K562 (cell line): ENCODE measurements at places on chromosomes 6 and 20. TPM values are rescaled to one million over a fixed set of nuclear protein-coding genes. Genes with fewer than 3 reads are reported as not detected.

OPRM1 gene
- total RNA-seq = not detected in 2 replicates

ADGRF1 gene
- total RNA-seq = 0.22 TPM in 1 of 2 replicates, not detected in the other

- H3K4me1 ChIP-seq = peaks cover 12% of the 10 kb centered on the region; the same call in 2 of the 3 replicates
- no peak for DNase-seq
- peaks cover 22% of the 10 kb centered on the region for H3K27me3 ChIP-seq
- H3K36me3 ChIP-seq = no peaks in the 10 kb centered on the region
Observed at GRCh38 chr6:35191889-35192288, 21.9 kb upstream of the SCUBE3 start.

DNA sequence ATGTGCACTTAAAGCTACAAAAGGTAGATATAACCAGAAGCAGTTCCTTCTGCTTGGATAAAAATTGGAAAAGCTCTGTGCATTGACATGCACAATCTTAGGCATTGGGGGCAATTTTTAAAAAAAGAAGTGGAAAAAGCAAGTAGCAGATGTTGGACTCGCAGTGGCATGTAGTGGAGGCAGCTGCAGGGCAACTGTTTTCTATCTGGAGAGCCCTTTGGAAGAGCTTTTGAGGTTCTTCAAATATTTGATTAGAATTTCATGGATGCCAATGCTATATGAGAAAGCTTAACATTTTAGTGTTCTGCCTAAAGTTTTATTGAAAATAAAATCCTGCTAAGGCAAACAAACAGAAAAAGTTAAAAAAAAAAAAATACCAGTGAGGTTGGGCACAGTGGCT lies 388.3 kb upstream of the RNF217 start:
- H3K36me3 ChIP-seq = no peaks in the 10 kb centered on the region
- no peaks in the 10 kb centered on the region for H3K4me1 ChIP-seq
- H3K4me3 ChIP-seq = no peak overlapping the region

EYS gene
- 0.13 TPM in 2 replicates for total RNA-seq

CYP24A1 gene
- total RNA-seq = not detected in 2 replicates

PTCRA gene
- total RNA-seq = not detected in 2 replicates

DNA sequence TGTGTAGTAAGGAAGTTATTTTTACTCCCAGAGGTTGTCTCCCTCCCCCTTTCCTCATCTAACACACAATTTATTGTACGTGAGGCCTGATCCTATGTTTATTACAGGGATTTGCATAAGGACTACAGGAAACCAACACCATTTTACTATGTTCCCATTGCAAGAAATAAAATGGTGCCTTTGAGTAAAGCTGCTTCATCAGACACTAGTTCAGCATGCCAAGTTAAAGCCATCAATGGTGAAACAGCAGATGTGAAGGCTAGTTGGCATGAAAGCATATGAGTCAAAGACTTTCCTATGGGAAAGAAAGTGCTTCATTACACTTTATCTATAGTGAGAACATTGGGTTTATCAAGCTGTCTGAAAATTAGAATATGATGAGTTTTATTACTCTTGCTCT lies 543.0 kb downstream of the GRIK2 start:
- no peaks in the 10 kb centered on the region for H3K27me3 ChIP-seq
- no peak for DNase-seq
- H3K27ac ChIP-seq = no peak overlapping the region
- no peaks in the 10 kb centered on the region for H3K36me3 ChIP-seq
- no peaks in the 10 kb centered on the region for H3K4me1 ChIP-seq
- no peak overlapping the region for H3K4me3 ChIP-seq

GRCh38 chr20:33790566-33790965 lies 20.6 kb upstream of the CHMP4B start:
- no peaks in the 10 kb centered on the region for H3K36me3 ChIP-seq
- peaks cover 19% of the 10 kb centered on the region for H3K4me1 ChIP-seq
- H3K4me3 ChIP-seq = no peak overlapping the region
- no peak for DNase-seq

NKAPL gene
- not detected in 2 replicates for total RNA-seq

MEP1A gene
- total RNA-seq = not detected in 2 replicates

PRDM13 gene
- total RNA-seq = not detected in 2 replicates

DPPA5 gene
- not detected in 2 replicates for total RNA-seq

POU5F1 gene
- total RNA-seq = 2.0 and 2.3 TPM in 2 replicates

NRSN1 gene
- total RNA-seq = not detected in 2 replicates

GRCh38 chr6:106666282-106667021 lies 37.1 kb downstream of the QRSL1 start:
- no peaks in the 10 kb centered on the region for H3K27me3 ChIP-seq
- no peak overlapping the region for H3K27ac ChIP-seq
- peaks cover 39% of the 10 kb centered on the region for H3K36me3 ChIP-seq
- no peak overlapping the region for H3K4me3 ChIP-seq
- DNase-seq = no peak
- no peaks in the 10 kb centered on the region for H3K4me1 ChIP-seq

OVOL2 gene
- total RNA-seq = not detected in 2 replicates

SPTLC3 gene
- total RNA-seq = not detected in 2 replicates

- DNase-seq = no peak
- H3K36me3 ChIP-seq = no peaks in the 10 kb centered on the region
- H3K27ac ChIP-seq = no peak overlapping the region
- H3K4me3 ChIP-seq = no peak overlapping the region
- H3K27me3 ChIP-seq = no peaks in the 10 kb centered on the region
Observed at GRCh38 chr20:51218603-51219002, 195.7 kb upstream of the KCNG1 start.

CFB gene
- 0.91 and 1.1 TPM in 2 replicates for total RNA-seq

DNA sequence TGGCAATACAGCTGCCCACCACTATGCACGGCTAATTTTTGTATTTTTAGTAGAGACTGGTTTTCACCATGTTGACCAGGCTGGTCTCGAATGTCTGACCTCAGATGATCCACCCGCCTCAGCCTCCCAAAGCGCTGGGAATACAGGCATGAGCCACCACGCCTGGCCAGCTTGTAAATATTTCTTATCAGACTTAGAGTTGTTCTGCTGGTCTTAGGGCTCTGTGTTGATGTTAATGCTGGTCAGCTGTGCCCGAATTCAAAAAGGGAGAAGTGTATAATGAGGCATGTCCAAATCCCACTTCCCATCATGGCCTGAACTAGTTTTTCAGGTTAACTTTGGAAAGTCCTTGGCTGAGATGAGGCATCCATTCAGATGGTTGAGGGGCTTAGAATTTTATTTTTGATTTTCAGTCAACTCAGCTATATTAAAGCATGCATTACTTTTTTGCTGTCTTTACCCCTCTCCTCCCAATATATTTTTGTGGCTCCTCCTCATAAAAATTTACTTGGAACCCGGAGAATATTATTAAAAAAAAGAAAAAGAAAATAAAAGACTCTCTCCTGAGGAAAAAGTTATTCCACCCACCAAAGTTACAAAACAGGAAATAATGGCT lies 47.7 kb downstream of the ADAT2 start:
- DNase-seq = no peak
- H3K4me3 ChIP-seq = no peak overlapping the region
- H3K27ac ChIP-seq = no peak overlapping the region
- H3K27me3 ChIP-seq = peaks cover 36% of the 10 kb centered on the region
- H3K36me3 ChIP-seq = no peaks in the 10 kb centered on the region

KIAA0408 gene
- total RNA-seq = 0.11 TPM in 1 of 2 replicates, not detected in the other

- peaks cover 17% of the 10 kb centered on the region for H3K27me3 ChIP-seq
- no peak overlapping the region for H3K27ac ChIP-seq
- no peaks in the 10 kb centered on the region for H3K4me1 ChIP-seq
- H3K36me3 ChIP-seq = no peaks in the 10 kb centered on the region
- H3K4me3 ChIP-seq = no peak overlapping the region
Observed at GRCh38 chr20:33917831-33918525, 75.7 kb upstream of the RALY start.

DNA sequence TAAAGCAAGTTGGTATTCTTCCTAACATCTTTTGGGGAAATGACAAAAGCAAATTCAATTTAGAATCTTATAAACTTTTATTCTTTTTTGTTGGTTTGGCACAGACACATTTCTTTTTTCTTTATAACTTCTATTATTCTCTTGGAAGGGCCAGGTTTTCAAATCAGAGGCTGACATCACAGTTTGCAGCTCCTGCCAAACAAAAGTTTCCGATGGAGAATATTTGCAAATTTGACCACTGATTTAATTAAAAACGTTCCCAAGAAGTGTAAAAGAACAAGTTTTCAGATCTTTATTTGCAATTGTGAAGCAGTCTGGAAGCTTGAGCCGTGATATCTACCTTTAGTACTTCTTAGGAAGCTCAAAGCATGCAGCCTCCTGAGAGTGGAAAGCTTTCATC lies 53.8 kb upstream of the CD83 start:
- H3K27ac ChIP-seq = no peak overlapping the region
- H3K36me3 ChIP-seq = no peaks in the 10 kb centered on the region
- no peak for DNase-seq
- no peaks in the 10 kb centered on the region; the same call in 2 of the 3 replicates for H3K27me3 ChIP-seq
- H3K4me1 ChIP-seq = no peaks in the 10 kb centered on the region
- H3K4me3 ChIP-seq = no peak overlapping the region

GRCh38 chr20:63017826-63018411 lies 11.2 kb upstream of the BHLHE23 start:
- H3K27me3 ChIP-seq = peaks cover 80% of the 10 kb centered on the region
- H3K36me3 ChIP-seq = no peaks in the 10 kb centered on the region

DNA sequence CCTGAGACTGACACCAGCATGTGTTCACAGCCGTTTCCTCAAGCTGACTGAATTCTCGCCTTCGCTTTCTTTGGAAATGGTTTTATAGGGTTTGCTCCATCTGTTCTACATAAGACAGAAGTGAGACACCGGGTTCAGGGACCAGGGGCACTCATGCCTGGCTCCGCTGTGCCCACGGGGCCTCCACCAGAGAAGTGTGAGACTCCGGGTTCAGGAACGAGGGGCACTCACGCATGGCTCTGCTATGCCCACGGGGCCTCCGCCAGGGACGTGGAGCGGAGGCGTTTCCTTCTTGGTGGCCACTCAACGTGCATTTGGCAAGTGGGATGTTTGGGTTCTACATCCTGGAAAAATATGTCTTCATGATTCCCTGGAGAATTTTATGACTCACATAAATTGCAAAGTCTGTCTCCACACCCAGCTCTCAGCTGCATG lies 106.6 kb downstream of the RNASET2 start:
- no peaks in the 10 kb centered on the region for H3K36me3 ChIP-seq
- H3K4me3 ChIP-seq = no peak overlapping the region
- peaks cover 21% of the 10 kb centered on the region for H3K4me1 ChIP-seq
- H3K27me3 ChIP-seq = 0 out of 3 replicates have a peak, but pooled peaks cover 2% of the 10 kb centered on the region
- no peak overlapping the region for H3K27ac ChIP-seq
- no peak for DNase-seq

- H3K27me3 ChIP-seq = no peaks in the 10 kb centered on the region; the same call in 1 of the 2 replicates
- no peak overlapping the region for H3K27ac ChIP-seq
- no peaks in the 10 kb centered on the region; the same call in 2 of the 3 replicates for H3K4me1 ChIP-seq
- no peak overlapping the region for H3K4me3 ChIP-seq
- no peak for DNase-seq
Observed at GRCh38 chr20:47221036-47221625, 135.4 kb downstream of the ZMYND8 start.

DNA sequence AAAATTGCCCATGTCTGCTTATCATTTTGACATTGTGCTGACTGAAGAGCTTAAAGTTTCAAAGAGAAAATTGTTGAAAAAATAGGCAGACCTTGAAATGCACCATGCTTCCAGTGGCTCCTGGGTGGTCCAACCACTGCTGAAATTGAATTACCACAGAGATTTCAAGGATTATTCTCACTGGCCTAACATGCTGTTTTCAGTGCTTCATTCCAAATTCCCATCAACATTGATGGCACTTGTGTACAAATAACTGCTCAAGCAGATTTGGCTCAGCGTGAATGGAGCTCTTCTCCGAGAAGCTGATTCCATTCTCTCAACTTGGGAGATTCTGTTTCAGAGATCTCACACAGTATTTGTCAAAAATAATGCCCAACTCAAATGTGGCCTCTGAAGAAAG lies 75.5 kb downstream of the LAMA4 start:
- H3K36me3 ChIP-seq = no peaks in the 10 kb centered on the region
- DNase-seq = no peak
- no peaks in the 10 kb centered on the region; the same call in 2 of the 3 replicates for H3K27me3 ChIP-seq
- no peak overlapping the region for H3K27ac ChIP-seq
- H3K4me1 ChIP-seq = no peaks in the 10 kb centered on the region

- peak overlapping the region; percentile 54 for H3K27ac ChIP-seq
- no peak for DNase-seq
- H3K4me3 ChIP-seq = no peak overlapping the region
- peaks cover 14% of the 10 kb centered on the region for H3K4me1 ChIP-seq
- no peaks in the 10 kb centered on the region for H3K27me3 ChIP-seq
- H3K36me3 ChIP-seq = no peaks in the 10 kb centered on the region
Observed at GRCh38 chr6:10313799-10314162, 101.1 kb downstream of the TFAP2A start.

GRCh38 chr6:156587751-156588301 lies 189.4 kb upstream of the ARID1B start:
- no peak overlapping the region for H3K27ac ChIP-seq
- H3K4me3 ChIP-seq = no peak overlapping the region
- H3K4me1 ChIP-seq = no peaks in the 10 kb centered on the region
- no peaks in the 10 kb centered on the region for H3K36me3 ChIP-seq
- H3K27me3 ChIP-seq = peaks cover 9% of the 10 kb centered on the region; the same call in 1 of the 3 replicates

DNA sequence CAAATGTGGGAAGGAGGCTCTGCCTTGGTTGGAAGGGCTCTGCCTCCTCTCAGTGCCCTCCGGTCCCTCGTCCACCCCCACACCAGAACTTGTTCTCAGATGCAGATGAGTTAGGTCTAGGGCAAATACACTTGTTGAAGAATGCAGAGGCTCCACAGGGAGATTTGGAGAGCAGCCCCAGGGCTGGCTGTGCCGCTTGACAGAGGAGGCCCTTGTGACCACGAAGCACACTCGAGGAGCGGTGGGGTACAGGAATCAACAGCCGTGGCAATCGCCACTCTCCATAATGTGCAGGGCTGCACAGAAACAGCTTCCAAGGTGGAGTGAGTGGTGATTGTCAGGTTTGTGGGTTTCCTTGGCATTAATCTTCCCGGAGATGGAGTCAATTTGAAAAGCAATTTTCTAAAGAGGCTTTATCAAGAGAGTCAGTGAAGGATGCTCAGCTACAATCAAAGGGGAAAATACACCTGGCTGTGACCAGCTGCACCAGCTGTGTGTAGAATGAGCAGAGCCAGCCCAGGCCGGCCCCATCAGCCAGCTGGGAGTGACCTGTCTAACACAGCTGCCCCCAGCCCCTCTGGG lies 59.5 kb downstream of the BFSP1 start:
- peaks cover 30% of the 10 kb centered on the region for H3K27me3 ChIP-seq
- no peak for DNase-seq
- no peaks in the 10 kb centered on the region for H3K4me1 ChIP-seq

GRCh38 chr20:1803061-1803931 lies 91.9 kb upstream of the SIRPA start:
- H3K4me3 ChIP-seq = no peak overlapping the region
- H3K36me3 ChIP-seq = no peaks in the 10 kb centered on the region
- no peak overlapping the region for H3K27ac ChIP-seq
- H3K4me1 ChIP-seq = no peaks in the 10 kb centered on the region

GRCh38 chr6:43846556-43846955 lies 76.5 kb downstream of the VEGFA start:
- no peaks in the 10 kb centered on the region for H3K36me3 ChIP-seq
- no peaks in the 10 kb centered on the region for H3K27me3 ChIP-seq
- no peak for DNase-seq
- H3K4me3 ChIP-seq = no peak overlapping the region

- no peaks in the 10 kb centered on the region for H3K4me1 ChIP-seq
- DNase-seq = no peak
- no peak overlapping the region for H3K4me3 ChIP-seq
- H3K27ac ChIP-seq = no peak overlapping the region
- H3K27me3 ChIP-seq = no peaks in the 10 kb centered on the region
Observed at GRCh38 chr6:122953766-122954165, 42.3 kb upstream of the CLVS2 start.

SLC22A2 gene
- not detected in 2 replicates for total RNA-seq
